ENCODE measurements at places on chromosomes 3 and 15.

DNA sequence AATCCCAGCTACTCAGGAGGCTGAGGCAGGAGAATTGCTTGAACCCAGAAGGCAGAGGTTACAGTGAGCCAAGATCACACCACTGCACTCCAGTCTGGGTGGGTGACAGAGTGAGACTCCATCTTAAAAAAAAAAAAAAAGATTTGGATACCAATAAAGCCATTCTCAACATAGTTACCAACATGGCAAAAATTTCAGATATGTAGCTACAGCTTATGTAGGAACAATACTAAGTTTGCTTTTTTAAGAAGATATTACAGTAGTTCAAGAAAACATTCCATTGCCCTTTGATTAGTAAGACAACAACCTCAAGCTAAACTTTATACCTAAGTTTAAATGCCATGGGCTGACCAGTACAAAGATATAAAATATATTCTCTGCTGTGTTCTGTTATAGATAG is 34.4 kb downstream of the ZNF106 start:
- no peak overlapping the region for H3K4me3 ChIP-seq
- DNase-seq, result no peak
- H3K27ac ChIP-seq, result no peak overlapping the region
- H3K36me3 ChIP-seq, result peaks cover 1% of the 10 kb centered on the region
- H3K4me1 ChIP-seq, result peaks cover 4% of the 10 kb centered on the region
- H3K27me3 ChIP-seq, result no peaks in the 10 kb centered on the region

DNA sequence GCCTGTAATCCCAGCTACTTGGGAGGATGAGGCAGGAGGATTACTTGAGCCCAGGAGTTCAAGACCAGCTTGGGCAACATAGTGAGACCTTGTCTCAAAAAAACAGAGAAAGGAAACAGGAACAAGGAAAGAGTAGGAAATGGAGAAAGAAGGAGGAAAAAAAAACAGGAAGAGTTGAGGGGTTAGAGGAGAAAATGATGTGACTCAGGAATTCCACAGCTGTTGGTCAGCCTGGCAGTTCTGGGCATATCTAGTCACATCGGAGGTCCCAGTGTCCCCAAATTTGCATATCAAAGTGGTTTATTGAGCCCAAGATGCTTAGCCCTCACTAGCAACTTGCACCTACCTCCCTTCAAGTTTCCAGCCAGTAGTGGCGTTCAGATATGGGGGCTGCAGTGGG is 18.8 kb upstream of the JMJD7 start:
- no peaks in the 10 kb centered on the region for H3K36me3 ChIP-seq
- no peak overlapping the region for H3K4me3 ChIP-seq
- H3K27ac ChIP-seq, result no peak overlapping the region
- no peak for DNase-seq

GRCh38 chr3:64650096-64650622 is 37.6 kb downstream of the ADAMTS9 start:
- no peak for DNase-seq
- H3K4me3 ChIP-seq, result no peak overlapping the region
- no peak overlapping the region for H3K27ac ChIP-seq
- H3K27me3 ChIP-seq, result no peaks in the 10 kb centered on the region
- H3K36me3 ChIP-seq, result no peaks in the 10 kb centered on the region
- H3K4me1 ChIP-seq, result no peaks in the 10 kb centered on the region

DNA sequence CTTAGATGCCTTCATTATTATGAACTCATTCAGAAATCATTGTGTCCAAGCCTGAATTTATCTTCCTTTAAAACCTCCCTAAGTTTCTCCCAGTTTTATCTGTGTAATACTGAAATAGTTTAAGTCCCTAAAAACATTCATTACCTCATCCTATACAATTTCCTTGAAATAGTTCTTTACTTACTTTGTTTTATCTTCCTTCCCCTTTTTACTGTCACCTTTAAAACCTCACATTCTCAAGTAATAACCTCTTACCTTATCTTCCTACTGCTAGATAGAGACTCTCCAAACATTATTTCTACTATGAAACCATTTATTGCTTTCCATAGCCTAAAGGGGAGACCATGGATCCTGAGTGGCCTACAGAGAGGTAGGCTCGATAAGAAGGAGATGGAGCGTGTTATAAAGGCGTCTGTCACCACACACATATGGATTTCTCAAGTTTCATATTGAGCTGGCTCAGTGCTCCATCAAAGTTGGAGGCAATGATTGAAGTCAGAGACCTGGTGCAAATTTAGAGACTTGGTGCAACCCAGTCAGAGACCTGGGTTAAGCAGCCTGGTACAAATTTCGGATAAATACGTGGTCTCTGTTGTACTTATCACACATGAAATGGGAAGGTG is 140.4 kb downstream of the NFKBIZ start:
- no peak overlapping the region for H3K27ac ChIP-seq
- no peaks in the 10 kb centered on the region for H3K4me1 ChIP-seq
- H3K36me3 ChIP-seq, result no peaks in the 10 kb centered on the region
- DNase-seq, result no peak

DNA sequence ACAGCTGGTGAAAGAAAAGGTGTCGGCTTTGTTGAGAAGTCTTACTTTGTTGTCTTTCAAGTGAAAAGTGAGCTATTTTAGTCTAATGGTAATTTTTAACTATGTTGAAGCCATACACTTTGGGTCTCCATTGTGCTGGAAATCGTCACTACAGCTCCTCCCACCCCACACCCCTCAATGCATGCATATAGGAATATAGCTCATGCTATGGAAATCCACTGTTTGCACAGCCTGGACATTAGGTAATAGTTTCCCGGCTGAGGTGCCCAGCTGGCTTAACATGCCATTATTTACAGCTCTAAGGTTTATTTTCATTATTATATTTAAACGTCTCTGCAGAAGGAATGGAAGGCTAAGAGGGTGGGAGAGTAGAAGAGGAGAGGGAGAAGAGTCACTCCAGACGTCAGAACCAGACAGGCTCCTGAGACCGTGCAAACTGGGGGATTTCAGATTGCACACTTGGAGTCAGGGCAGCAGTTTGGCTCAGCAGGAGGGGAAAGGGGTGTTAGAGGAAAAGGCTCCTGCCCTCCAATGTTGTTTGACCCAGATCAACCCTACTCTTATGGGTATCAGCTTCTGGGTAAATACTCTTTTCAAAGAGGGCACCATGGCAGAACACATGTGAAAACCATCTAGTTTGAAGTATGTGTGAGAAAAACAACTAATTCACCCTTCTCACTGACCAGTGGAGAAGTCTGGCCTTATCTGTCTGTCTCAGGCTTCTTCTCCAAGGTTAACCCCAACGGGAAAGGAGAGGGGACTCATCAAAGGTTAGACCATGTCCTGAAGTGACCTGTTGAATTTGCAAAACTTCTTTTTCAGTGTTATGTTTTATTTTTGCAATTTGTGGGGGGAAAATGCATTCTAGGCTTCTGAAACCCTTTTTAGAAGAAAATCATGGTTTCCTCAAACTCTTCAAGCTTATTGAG is 218.7 kb upstream of the CTDSPL start:
- H3K27me3 ChIP-seq, result no peaks in the 10 kb centered on the region
- no peak overlapping the region for H3K27ac ChIP-seq
- H3K4me1 ChIP-seq, result no peaks in the 10 kb centered on the region
- no peaks in the 10 kb centered on the region for H3K36me3 ChIP-seq

- no peaks in the 10 kb centered on the region for H3K36me3 ChIP-seq
- DNase-seq, result no peak
- H3K27me3 ChIP-seq, result no peaks in the 10 kb centered on the region
- H3K4me1 ChIP-seq, result no peaks in the 10 kb centered on the region
Observed at GRCh38 chr3:65846936-65847335, 191.8 kb downstream of the MAGI1 start.

Measured in H1 (cell line).